ENCODE measurements at places on chromosomes 6 and 20. TPM values are rescaled to one million over a fixed set of nuclear protein-coding genes. Genes with fewer than 3 reads are reported as not detected.

The KIF6 gene
- total RNA-seq: 0.88 TPM

The OR12D3 gene
- total RNA-seq: not detected

The RNF146 gene
- 20.4 TPM for total RNA-seq

The HLA-DMA gene
- total RNA-seq: 7.5 TPM

- no peak for DNase-seq
- no peaks in the 10 kb centered on the region for H3K27me3 ChIP-seq
- no peak overlapping the region for H3K27ac ChIP-seq
- no peak overlapping the region for H3K4me3 ChIP-seq
- H3K4me1 ChIP-seq: 0 out of 2 replicates have a peak, but pooled peaks cover 2% of the 10 kb centered on the region
Measured at GRCh38 chr6:122931916-122932315, 64.1 kb upstream of the CLVS2 start.

DNA sequence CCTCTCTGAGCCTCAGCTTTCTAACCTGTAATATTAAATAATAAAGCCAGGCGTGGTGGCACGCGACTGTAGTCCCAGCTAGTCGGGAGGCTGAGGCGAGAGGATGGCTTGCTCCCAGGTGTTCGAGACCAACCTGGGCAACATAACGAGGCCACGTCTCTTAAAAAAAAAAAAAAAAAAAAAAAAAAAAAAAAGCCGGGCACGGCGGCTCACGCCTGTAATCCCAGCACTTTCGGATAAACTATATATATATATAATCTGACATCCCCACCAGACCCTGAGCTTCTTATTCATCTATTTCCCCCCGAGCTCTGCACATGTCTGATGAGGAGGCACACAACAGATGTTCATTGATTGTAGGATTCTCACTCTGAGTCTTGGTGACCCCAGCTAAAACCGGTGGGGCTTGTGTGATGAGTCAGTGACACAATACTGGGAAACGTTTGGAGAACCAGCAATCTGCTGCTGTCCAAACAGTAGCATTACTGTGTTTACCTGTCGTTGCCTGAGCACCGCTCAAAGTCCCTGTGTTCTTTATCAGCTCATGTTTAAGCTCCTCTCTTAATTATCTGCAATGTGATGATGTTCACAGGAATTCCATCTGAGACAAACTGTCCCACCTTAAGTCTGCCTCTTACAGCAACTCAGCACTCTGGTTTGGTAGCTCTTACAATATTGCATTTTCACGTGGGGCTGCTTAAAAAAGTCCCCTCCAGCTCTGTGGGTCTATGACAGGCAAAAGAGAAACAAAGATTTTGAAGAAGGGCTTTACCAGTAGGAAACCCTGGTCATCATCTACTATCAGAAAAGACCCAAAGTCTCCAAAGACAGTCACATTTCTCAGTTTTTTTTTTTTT lies 1.0 kb upstream of the SPATA2 start:
- H3K36me3 ChIP-seq: no peaks in the 10 kb centered on the region
- DNase-seq: no peak
- H3K4me1 ChIP-seq: peaks cover 2% of the 10 kb centered on the region
- peak overlapping the region; percentile 99 for H3K4me3 ChIP-seq

DNA sequence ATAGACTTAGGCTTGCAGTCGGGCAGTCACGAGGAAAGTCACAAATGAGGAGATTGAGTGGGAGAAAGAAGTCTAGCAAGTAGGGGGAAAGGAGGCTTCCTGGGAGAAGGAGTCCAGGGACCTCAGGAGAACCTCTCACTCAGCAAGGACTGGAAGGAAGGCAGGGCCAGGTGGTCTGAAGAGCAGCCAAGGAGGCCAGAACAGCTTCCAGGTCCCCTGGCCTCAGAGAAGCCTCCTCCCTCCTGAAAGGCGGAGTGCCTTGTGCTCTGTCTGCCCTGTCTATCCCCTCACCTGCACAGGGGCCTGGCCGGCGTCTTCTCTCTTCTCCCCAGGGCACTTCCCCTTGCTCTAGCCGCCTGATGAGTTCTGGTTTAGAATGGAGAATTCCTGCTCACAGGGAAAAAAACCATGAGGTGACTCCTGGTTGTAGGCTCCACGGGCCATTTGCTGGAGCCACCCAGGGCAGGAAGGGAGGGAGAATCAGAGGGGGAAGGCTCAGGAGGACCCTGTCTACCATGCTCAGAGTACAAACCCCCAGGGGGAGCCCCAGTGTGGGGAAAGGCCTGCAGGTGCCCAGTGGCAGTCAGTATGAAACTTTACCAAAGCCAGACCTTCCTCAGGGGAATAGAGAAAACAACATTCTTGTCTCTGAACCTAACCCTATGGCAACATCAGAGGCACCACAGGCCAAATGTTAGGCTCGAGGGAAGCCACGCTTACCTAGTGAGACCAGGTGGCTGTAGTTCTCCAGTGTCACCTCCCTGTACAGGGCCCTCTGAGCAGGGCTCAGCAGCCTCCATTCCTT lies 11.2 kb downstream of the ZNF337 start:
- H3K27me3 ChIP-seq: no peaks in the 10 kb centered on the region
- no peak overlapping the region for H3K27ac ChIP-seq
- DNase-seq: no peak
- H3K4me3 ChIP-seq: no peak overlapping the region

DNA sequence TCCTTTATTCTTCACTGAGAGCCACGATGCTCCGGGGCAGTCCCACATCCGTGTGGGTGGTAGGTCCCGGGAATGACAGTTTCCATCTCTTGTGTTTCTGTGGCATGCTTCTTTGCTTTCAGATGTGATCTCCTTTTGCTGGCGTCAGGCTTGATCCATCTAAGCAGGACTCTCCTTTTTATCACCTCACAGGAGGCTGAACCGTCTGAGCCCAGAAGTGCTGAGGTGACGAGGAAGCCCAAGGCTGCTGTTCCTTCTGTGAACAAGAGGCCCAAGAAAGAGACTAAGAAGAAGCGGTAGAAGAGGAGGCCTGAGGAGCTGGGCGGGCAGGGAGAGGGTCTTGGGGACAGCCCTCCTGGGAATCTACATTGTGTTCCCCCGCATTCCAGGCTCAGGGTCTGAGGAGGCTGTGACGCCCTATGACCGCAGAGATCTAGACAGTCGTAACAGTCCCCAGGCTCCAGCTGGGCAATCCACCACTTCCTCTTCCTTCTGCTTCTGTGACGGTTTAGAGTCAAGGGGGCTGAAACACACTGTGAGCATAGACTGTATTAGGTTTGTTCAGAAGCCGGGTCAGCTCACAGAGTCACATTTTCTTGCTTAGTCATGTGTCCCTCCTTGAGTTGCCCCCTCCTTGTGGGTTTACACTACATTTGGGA lies 26.8 kb downstream of the MANBAL start:
- no peak overlapping the region for H3K27ac ChIP-seq
- H3K36me3 ChIP-seq: peaks cover 4% of the 10 kb centered on the region
- H3K27me3 ChIP-seq: no peaks in the 10 kb centered on the region
- no peak overlapping the region for H3K4me3 ChIP-seq
- H3K4me1 ChIP-seq: peaks cover 9% of the 10 kb centered on the region

DNA sequence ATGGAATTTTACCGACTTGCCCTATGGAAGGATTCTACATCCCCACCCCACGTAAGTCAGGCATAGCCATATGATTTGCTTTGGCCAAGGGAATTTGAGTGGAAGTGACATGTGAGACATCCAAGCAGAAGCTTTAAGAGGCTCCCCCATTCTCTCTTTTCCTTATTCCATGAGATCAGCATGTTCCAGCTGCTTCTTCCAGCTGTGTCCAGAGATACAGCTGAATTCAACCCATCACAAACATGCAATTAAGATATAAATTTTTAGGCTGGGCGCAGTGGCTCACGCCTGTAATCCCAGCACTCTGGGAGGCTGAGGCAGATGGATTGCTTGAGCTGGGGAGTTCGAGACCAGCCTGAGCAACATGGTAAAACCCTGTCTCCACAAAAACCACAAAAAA lies 16.0 kb upstream of the YWHAB start:
- no peak overlapping the region for H3K27ac ChIP-seq
- H3K36me3 ChIP-seq: no peaks in the 10 kb centered on the region
- H3K4me1 ChIP-seq: no peaks in the 10 kb centered on the region
- no peak for DNase-seq
- no peaks in the 10 kb centered on the region for H3K27me3 ChIP-seq

DNA sequence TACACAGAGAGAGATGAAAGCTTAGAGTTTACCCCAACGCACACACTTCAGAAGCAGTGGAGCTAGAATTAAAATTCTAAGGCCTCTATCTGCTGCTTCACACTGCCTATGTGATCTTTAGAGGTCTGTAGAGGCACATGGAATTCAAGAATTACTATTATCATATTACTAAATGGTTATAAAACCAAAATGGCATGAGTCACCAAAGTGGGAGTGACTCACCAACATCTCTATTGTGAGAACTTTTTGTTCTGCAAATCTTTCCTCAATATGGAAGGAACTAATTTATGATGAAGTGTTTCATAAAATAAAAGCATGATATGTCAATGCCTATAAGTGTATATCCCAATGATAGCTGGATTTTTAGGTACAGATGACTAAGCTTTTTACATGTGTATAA lies 28.5 kb upstream of the TMEM244 start:
- no peak overlapping the region for H3K27ac ChIP-seq
- no peaks in the 10 kb centered on the region for H3K36me3 ChIP-seq
- DNase-seq: no peak
- H3K4me3 ChIP-seq: no peak overlapping the region
- no peaks in the 10 kb centered on the region for H3K4me1 ChIP-seq

GRCh38 chr6:130307752-130308361 lies 58.0 kb upstream of the TMEM200A start:
- no peak overlapping the region for H3K4me3 ChIP-seq
- H3K36me3 ChIP-seq: no peaks in the 10 kb centered on the region
- no peak overlapping the region for H3K27ac ChIP-seq

GRCh38 chr20:17680836-17681725 lies 961 bp downstream of the RRBP1 start:
- peaks cover 32% of the 10 kb centered on the region for H3K36me3 ChIP-seq
- no peaks in the 10 kb centered on the region for H3K27me3 ChIP-seq
- peak; percentile 80 for DNase-seq
- no peak overlapping the region for H3K27ac ChIP-seq
- peak overlapping the region; percentile 91 for H3K4me3 ChIP-seq
- H3K4me1 ChIP-seq: peaks cover 6% of the 10 kb centered on the region

DNA sequence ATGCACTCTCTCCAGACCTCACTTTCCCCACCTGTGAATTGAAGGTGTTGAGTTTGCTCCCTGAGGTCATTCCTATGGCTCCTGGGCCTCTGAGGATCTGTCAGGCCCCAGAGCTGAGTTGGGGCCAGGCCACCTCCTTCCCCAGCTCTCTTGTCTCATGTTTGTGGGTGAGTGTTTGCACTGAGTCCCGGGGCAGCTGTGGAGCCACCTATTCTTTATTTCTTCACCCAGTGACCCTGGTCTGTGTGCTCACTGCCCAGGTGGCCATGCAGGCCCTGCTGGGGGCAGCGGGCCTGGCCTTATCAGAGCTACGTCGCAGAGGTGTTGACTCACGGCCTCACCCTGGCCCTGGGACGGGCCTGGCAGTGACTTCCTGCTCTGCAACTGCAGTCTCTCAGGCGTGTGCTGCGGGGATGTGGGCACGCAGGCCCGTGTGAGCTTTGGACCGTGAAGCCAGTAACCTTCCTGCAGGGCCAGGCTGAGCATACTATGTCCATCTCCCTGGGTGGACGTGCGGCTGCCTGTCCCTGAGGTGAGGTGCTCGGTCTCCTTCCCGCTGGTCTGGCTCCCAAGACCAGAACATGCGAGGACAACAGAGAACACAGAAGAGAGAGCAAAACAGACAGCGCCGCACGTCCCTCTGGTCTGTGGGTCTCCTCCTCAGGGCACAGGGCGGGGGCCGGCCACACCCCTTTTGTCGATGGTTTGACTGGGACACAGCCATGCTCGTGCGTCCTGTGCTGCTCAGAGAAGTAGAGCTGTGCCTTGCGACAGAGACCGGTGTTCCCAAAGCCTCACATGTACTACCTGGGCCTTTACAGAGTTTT lies 12.1 kb downstream of the TMEM181 start:
- no peaks in the 10 kb centered on the region for H3K4me1 ChIP-seq
- no peak overlapping the region for H3K27ac ChIP-seq
- no peak overlapping the region for H3K4me3 ChIP-seq
- H3K27me3 ChIP-seq: no peaks in the 10 kb centered on the region

- DNase-seq: no peak
- peaks cover 2% of the 10 kb centered on the region for H3K4me1 ChIP-seq
- no peak overlapping the region for H3K27ac ChIP-seq
- H3K4me3 ChIP-seq: no peak overlapping the region
- H3K27me3 ChIP-seq: no peaks in the 10 kb centered on the region
Measured at GRCh38 chr6:116467096-116467495, 5.9 kb downstream of the CALHM6 start.

- H3K36me3 ChIP-seq: peaks cover 21% of the 10 kb centered on the region
- no peaks in the 10 kb centered on the region for H3K27me3 ChIP-seq
- no peaks in the 10 kb centered on the region for H3K4me1 ChIP-seq
- no peak for DNase-seq
- no peak overlapping the region for H3K4me3 ChIP-seq
Measured at GRCh38 chr20:56166781-56167465, 81.6 kb upstream of the MC3R start.

DNA sequence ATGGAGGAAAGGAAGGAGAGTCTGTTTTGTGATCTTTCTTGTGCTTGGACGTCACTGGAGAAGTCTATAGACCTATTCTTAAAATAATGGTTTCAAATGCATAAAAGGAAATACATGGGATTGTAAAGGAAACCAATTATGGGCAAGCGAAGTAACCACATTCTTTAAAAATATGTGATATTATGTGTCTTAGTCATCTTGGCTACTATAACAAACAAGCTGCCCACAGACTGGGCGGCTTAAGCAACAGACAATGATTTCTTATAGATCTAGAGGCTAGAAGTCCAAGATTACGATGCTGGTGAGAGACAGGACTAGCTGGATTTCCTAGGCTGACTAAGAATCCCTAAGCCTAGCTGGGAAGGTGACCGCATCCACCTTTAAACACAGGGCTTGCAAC lies 49.4 kb upstream of the CD83 start:
- no peak overlapping the region for H3K27ac ChIP-seq
- H3K4me3 ChIP-seq: no peak overlapping the region
- H3K36me3 ChIP-seq: no peaks in the 10 kb centered on the region
- no peaks in the 10 kb centered on the region for H3K4me1 ChIP-seq
- H3K27me3 ChIP-seq: no peaks in the 10 kb centered on the region

DNA sequence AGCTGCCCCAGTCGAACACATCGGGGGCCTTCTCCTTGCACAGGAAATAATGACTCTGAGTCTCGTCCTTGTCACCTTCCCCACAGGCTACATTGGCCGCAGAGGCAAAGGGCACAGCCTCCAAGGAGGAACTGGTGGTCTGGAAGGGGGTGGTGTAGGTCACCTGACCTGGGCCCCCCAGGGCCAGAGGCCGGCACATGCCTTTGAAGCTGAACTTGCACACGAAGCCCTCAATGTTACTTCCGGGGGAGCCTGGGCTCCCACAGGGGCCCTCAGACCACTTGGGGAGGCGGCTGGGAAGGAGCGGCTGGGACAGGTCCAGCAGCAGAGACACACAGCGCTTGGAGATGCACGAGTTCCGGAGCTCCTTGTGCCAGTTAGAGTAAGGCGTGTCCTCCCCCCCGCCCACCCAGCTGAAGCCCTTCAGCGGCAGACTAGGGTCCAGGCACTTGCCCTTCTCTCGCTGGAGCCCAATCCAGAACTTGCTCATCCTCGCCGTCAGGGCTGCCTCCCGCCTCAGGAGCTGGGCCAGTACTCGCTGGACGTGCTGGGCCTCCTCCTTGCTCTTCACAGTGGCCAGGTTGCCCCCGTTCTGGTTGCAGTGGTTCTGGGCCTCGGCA lies 578 bp downstream of the CD93 start:
- H3K4me1 ChIP-seq: no peaks in the 10 kb centered on the region
- no peaks in the 10 kb centered on the region for H3K36me3 ChIP-seq
- H3K27ac ChIP-seq: no peak overlapping the region
- no peak for DNase-seq

GRCh38 chr6:36364669-36365479 lies 22.6 kb downstream of the ETV7 start:
- H3K36me3 ChIP-seq: no peaks in the 10 kb centered on the region
- H3K27ac ChIP-seq: no peak overlapping the region
- DNase-seq: no peak
- no peak overlapping the region for H3K4me3 ChIP-seq
- 0 out of 2 replicates have a peak, but pooled peaks cover 1% of the 10 kb centered on the region for H3K4me1 ChIP-seq
